Right atrium auricular region (tissue), 2 donors: ENCODE measurements at places on chromosomes 7 and 10.

DNA sequence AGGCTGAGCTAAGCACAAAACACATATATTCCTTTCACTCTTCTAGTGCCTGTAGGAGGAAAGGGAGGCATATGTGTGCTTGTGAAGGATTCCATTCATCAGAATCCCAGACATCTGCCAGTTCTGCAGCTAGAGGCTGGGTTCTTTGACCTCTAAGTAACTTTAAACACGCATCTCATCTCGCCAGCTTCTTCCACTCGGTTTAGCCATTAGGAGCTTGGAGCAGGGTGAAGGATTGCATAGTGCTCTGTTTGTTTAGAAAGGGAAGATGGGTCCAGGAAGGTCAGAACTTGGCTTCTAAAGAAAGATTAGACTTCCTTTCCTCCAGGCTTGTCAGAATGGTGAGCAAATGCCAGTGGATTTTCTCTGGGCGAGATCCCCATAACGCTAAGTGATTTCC lies 43.6 kb downstream of the HK1 start:
- no peak for DNase-seq

GRCh38 chr7:27482219-27482618 lies 180.5 kb downstream of the HIBADH start:
- DNase-seq: no peak

DNA sequence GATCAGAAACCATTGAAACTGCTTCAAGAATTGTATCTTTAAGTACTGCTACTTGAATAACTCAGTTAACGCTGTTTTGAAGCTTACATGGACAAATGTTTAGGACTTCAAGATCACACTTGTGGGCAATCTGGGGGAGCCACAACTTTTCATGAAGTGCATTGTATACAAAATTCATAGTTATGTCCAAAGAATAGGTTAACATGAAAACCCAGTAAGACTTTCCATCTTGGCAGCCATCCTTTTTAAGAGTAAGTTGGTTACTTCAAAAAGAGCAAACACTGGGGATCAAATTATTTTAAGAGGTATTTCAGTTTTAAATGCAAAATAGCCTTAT lies 14.7 kb downstream of the HNRNPA2B1 start:
- DNase-seq: no peak

DNA sequence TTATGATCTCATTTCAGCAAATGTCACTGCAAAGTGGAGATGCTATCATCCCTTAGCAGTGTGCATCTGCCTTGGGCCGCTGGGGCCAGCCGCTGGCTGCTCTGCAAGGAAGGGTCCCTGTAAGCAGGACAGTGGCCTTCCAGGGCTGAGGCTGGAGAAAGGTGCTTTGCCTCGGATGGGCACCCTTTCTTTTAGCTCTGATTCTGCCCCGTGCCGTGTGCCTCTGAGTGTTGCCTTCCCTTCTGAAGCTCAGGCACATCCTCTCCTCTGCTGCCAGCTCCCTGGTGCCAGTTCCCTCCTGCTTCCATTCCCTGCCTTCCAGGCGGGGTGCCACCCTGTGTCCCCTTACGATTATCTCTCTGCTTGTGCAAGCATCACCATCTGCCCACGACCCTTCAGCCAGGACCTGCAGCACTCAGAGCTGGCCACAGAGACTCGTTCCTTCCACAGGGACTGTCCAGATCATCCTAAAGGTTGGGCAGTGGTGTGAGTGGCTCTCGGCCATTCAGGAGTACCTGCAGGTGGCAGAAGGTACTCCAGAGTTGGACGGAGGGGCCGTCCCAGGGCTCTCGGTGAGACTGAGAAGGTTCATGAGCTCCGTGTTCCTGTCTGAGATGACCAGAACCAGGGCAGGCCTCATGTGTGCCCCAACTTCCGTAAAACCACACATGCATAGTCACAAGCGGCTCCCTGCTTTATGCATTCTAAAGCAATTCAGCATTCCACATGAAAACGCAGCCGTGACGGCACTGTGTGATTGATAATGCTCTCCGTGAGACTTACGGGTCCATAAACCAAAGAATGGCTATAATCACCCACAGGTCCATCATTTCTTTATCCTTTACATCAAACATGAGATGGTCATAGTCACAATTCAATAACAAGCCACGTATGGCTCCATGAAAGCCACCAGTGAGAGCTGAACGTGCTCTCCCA lies 371.4 kb downstream of the DNAJB6 start:
- no peak for DNase-seq

DNA sequence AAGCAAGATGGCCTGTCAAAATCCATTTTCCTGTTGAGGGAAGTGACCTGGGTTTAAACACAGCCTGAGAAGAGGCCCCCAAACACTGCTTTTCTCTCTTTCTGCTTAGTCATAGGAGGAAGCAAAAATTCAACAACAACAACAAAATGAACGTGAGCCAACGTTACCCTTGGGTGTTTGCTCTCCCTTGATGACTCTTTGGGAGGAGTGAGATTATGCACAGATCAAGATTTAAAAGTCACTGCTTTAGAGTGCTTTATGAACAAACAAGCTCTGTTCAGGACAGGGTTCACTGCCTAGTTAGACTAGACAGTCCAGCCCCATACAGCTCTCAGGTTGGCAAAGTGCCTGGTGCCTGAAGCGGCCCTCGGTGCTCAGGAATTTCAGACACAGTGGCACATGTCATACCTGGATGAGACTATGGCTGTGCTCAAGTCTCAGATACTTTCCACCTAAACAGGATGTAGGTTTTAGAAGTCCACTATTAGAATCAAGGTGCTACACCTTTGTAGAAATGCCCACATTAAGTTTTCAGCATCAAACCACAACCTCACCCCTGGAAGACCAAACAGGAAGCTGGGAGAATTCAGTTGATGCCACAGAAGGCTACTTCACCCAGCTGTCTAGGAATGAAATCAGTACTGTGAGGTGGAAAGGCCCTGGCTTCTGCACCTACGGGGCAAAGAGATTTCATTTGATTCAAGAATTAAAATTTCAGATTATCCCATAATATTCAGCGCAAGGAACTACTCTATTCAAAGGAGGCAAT lies 38.7 kb downstream of the DENND11 start:
- no peak for DNase-seq

DNA sequence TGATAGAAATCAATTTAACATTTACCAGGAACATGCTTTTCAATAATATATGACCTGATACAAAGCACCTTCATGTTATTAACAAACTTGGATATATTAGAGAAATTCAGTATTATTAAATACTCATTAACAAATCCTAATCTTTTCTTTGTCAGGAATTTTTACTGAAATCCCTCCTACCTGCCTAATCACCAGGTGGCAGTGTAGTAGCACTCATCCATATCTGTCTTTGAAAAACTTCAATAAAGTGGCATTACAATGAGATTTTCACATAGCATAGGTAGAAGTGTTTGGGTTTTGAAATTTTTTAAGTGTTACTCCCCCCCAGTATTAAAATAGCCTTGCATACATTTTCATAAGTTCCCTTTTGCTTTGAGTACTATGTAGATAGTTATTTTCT lies 1246.6 kb upstream of the LRRN3 start:
- no peak for DNase-seq

GRCh38 chr7:126303926-126304325 lies 948.8 kb downstream of the GRM8 start:
- no peak for DNase-seq

GRCh38 chr10:128793726-128794655 lies 667.8 kb upstream of the MKI67 start:
- no peak for DNase-seq

- no peak for DNase-seq
Observed at GRCh38 chr10:129391464-129391863, 75.6 kb upstream of the MGMT start.

DNA sequence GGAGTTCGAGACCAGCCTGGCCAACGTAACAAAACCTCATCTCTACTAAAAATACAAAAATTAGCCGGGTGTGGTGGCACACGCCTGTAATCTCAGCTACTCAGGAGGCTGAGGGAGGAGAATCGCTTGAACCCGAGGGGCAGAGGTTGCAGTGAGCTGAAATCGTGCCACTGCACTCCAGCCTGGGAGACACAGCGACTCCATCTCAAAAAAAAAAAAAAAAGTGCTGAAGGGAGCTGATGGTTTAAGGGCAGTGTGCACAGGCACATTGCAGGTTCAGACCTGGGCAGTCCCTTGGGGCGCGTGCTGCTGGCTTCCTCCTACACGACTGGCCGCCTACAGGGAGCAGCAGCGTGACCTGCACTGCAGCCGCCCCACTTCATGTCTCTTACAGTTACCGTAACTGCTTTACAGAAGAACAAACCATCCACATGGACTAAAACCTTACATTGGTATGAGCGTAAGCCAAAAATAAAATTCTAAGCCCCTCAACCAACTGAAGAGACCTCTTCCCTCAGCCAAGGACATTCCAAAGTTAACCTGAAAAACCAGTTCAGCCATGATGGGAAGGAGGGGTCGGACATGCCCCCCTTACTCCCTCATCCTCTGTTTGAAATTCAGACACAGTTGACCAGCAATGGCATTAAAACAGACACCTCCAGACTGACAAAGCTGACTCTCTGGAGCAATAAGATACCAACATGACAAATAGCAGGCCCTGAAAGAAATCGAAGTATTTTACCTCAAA lies 262.2 kb downstream of the ZMYND11 start:
- DNase-seq: peak; percentile 53

- no peak for DNase-seq
Observed at GRCh38 chr7:39693812-39694211, 70.4 kb downstream of the RALA start.

DNA sequence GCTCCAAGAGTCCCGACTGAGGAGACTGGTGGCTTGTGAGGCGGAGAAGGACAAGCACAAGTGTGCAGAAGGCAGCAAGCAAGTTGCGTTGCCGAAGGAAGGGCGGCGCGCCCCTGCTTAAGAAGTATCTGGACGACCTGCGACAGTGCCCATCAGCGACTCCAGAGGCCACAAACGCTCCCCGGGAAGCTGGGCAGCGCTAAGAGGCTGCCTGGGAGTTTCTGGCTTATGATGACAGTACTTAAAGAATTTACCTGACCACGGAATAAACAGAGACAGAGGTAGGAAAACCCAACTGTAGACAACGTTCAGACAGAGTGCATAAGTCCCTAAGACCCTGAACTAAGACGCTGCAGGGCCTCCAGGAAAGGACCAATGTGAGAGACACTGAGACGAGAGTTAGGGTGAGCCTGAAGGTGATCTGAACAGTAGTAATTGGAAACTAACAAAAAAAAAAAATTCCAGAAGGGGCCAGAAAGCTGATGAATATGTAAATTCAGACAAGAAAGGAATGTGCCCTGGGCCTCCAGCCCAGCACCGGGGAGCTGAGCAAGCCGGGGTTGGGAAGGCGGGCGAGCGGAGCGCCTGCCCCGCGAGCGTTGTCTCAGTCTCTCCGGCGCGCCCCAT lies 1.0 kb downstream of the OSBPL3 start:
- no peak for DNase-seq

DNA sequence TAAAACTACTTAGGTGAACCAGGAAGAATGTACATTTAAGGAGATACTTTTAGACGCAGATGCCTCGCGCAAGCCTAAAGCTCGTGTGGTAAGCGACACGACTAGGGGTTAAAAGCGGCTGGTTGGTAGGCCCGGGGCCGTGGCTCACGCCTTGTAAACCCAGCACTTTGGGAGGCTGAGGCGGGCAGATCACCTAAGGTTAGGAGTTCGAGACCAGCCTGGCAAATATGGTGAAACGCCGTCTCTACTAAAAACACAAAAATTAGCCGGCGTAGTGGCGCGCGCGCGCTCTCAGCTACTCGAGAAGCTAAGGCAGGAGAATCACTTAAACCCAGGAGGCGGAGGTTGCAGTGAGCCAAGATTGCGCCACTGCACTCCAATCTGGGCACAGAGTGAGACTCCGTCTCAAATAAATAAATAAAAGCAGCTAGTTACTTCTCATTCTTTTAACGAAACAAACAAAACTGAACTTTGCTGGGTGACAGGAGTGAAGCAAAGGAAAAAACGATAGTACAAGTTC lies 879 bp downstream of the NUDT5 start:
- peak; percentile 65 for DNase-seq

- peak; percentile 84 for DNase-seq
Observed at GRCh38 chr7:2633538-2634266, 1.9 kb downstream of the TTYH3 start.

GRCh38 chr10:100130831-100131230 lies 49.2 kb upstream of the CPN1 start:
- DNase-seq: no peak

- DNase-seq: no peak
Observed at GRCh38 chr7:127900732-127901685, 130.2 kb downstream of the LRRC4 start.

- DNase-seq: no peak
Observed at GRCh38 chr7:34361663-34362250, 296.3 kb upstream of the NPSR1 start.

DNA sequence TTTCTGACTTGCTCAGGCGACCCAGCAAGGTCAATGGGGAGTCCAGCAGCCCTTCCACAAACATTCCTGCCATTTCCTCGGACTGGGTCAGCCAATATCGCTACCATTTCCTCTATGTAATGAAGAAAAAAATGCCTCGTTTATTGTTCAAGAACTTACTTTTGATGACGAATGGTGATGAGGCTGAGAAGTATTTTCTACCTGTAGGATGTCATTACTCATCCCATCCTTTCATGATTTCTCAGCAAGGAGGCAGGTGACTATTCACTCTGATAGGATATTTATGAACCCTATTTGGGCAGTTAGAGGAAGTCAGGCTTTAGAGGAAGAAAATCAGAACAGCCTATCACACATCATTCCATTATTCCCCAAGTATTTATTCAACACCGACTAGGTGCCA lies 178.6 kb downstream of the FANK1 start:
- no peak for DNase-seq

GRCh38 chr10:28761084-28761846 lies 83.9 kb downstream of the BAMBI start:
- no peak for DNase-seq

DNA sequence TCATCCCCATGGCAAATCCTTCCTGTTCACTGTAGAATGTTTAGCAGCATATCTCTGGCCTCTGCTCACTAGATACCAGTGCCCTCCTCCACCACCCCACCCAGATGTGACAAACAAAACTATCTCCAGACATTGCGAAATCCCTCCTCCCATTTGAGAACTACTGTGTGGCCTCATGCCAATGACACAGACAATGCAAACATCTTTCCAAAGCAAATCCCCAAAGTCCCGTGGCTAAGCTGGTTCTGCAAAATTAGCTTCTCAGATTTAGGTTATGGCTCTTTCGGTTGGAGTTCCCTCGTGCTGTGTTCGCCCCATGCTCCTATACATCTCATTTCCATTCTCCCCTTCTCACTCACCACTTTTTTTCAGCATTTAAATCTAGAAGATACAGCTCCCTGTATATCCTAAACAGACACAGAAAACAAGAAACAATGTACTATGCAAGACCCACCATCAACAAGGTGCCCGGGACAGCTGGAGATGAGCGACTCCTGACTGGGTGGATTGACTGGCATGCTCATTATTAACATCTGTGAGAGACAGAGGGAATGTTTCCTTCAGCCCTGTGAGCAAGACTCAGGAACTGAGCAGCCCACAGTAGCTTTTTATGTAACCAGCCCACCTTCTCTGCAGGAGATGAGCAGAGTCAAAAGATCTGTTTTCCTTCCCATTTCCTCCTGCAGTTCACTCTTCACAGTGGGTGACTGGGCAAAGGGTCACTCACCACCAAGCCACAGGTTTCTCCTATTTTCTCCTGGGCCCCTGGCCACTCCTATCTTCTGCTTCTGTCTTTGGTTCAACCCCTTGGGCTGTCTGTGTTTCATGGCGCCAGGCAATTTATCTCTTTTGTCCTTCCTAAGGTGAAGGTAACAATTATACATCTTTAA lies 225.7 kb upstream of the AOAH start:
- peak; percentile 61 for DNase-seq
